Globus pallidus (tissue), 1 donor: ENCODE measurements at places on chromosomes 6 and 20.

DNA sequence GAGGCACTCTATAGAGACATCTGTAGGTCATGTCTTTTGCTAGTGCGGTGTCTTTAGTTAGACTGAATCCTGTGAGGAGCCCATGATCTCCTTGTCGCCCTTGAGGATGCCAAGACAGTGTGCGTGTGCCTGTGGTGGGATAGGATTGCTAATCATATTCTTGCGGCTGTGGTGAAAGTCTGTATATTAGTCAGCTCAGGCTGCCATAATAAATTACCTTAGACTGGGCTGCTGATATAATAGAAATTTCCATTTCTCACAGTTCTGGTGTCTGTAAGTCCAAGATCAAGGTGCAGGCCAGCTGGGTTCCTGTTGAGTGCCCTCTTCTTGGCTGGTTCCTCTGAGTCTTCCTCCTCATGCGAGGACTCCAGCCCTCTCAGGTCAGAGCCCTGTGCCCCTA lies 141.2 kb downstream of the JARID2 start:
- DNase-seq, result no peak

DNA sequence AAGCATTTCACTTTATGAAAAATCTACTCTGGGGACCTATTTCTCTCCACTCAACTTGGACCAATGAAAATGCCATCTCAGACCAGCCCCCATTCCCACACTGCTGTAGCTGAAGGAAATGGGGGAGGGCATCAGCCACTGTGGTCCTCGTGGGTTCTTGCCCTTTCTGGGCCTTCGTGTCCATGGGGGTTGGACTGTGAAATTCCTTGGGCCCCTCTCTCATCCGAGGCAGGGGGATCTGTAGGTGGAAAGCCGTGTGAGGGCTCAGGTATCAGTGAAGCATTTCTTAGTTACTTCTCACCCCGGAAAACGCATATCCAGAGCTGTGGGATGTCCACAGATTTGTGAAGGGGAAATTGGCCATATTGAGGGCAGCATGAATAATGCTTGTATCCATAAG lies 147.9 kb downstream of the CDC5L start:
- no peak for DNase-seq

GRCh38 chr6:19410481-19410880 lies 426.7 kb upstream of the ID4 start:
- DNase-seq, result no peak

DNA sequence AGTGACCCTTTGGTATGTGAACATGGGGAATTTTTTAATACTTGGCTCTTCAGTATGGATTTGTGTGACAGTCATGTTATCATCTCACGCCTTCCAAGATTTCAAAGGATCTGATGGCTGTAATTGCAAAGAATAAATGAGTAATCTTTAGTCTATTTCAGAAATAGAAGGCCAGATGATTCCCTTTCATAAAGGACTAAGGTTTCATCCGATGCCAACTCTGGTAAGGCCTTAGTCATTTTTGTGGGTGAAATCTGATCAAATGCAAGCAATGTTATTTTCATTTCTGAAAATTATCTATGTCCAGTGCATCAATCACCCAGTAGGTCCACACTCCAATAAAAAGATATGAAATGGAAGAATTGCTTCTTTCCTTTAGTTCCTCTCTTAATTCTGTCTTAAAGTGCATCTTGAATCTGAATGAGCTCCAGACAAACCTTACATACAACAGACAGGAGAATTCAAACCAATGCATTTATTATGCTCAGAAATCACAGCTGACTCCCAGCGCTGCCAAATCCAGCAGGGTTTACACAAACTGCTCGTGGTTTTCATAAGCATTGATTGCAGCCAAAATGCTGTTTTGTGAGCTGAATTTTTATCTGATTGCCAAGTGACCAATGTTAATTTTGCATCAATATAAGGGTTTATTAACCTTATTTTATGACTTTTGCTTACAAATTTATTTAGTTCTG lies 565.2 kb upstream of the MARCKS start:
- DNase-seq, result peak; percentile 78

- no peak for DNase-seq
These were observed 13.8 kb downstream of the TOMM34 start for GRCh38 chr20:44946271-44946852.

GRCh38 chr6:73704260-73704659 lies 8.3 kb downstream of the CD109 start:
- no peak for DNase-seq

- DNase-seq, result no peak
These were observed 58.3 kb downstream of the CARMIL1 start for GRCh38 chr6:25337431-25337830.

GRCh38 chr20:64222851-64223525 lies 32.6 kb upstream of the PCMTD2 start:
- DNase-seq, result no peak

GRCh38 chr6:152854086-152854795 lies 103.6 kb downstream of the VIP start:
- no peak for DNase-seq

GRCh38 chr20:35252037-35252461 lies 25.6 kb downstream of the MMP24 start:
- no peak for DNase-seq

GRCh38 chr6:75758061-75758460 lies 9.0 kb downstream of the MYO6 start:
- DNase-seq, result no peak

GRCh38 chr20:4776079-4776630 lies 54.4 kb downstream of the PRND start:
- DNase-seq, result no peak

DNA sequence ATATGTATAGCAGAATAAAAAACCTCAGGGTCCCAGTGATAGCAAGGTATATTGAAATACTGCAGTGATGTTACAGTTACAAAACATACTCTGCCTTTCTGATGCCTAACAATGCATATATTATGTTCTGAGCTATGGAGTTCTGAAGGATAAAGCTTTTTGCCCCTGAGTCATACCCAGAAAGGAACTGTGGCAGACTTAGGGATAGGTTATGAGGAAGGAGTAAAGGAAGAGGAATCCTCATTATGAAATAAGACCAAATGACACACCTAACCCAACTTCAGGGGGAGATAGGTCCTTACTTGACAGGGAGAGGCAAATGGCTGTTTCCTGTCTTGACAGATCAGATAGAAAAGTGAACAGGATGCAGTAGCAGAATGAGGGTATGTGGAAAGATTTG lies 940.6 kb upstream of the FLRT3 start:
- DNase-seq, result no peak

DNA sequence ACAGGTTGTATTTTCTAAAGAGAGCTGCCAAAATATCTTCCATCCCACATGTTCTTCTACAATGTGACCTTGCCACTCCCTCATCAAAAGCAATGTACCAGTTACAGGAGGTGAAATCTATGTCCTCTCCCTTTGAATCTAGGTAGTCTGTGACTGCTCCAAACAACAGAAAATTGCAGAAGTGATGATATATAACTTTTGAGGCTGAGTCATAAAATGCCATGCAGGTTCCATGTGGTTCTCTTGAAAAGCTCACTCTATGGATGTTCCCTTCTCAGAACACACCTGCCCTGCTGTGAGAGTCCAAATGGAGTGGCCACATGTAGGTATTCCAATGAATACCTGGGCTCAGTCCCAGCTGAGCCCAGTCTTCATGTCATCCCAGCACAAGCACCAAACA lies 16.9 kb upstream of the PHIP start:
- DNase-seq, result no peak

- no peak for DNase-seq
These were observed at the start of gene GLP1R for GRCh38 chr6:39048481-39049399. Gene GLP1R (plus strand): TSS chr6:39048781. CDS start chr6:39048841, 60 bp downstream.

DNA sequence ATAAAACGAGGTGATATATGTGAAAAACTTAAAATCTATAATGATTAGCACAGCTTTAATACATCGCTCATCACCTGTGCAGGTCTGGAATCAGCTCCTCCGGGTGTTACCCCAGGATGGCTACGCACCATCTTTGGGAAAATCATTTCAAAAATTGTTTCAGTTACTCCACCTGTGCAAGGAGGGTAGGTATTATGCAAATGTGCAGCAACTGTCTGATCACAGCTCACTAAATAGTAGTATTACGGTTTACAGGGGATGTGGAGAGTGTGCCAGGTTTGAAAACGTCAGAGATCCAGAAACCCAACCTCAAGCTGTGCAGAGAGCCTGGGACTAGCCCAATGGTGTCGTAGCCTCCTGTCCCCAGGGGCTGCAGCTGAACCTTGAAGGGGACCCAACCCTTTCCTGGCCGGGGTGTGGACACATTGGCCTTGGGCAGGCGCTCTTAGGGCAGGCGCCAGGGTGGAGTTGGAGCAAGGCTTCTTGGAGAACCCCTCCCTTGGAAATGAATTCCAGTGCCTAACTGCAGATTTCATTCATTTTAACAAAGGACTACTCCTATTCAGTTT lies 24.2 kb upstream of the SGK1 start:
- DNase-seq, result no peak

DNA sequence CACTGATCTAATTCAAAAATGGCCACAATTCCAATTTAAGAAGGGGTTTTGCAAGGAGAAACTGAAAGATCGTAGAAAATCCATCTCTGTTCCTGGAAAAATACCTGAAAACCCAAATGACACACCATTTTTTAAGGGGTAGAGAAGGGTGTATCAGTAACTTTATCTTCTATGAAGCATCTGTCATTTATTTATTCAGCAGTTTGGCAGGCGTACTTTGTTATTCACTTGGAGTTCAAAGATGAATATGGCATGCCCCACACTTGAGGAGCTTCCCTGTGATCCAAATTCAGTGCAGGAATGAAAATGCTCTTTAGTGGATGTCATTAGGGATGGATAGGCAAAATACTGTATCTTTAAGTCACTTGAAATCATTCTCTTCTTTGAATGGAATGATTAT lies 7.2 kb downstream of the HINT3 start:
- DNase-seq, result peak; percentile 26

GRCh38 chr6:159693894-159694545 lies 979 bp upstream of the SOD2 start:
- DNase-seq, result peak; percentile 21

GRCh38 chr6:144068794-144069193 lies 26.6 kb downstream of the SF3B5 start:
- no peak for DNase-seq

- peak; percentile 31 for DNase-seq
These were observed 813.1 kb downstream of the KIF16B start for GRCh38 chr20:15760001-15760621.

- DNase-seq, result no peak
These were observed 307.4 kb downstream of the TRDN start for GRCh38 chr6:123329337-123329736.

DNA sequence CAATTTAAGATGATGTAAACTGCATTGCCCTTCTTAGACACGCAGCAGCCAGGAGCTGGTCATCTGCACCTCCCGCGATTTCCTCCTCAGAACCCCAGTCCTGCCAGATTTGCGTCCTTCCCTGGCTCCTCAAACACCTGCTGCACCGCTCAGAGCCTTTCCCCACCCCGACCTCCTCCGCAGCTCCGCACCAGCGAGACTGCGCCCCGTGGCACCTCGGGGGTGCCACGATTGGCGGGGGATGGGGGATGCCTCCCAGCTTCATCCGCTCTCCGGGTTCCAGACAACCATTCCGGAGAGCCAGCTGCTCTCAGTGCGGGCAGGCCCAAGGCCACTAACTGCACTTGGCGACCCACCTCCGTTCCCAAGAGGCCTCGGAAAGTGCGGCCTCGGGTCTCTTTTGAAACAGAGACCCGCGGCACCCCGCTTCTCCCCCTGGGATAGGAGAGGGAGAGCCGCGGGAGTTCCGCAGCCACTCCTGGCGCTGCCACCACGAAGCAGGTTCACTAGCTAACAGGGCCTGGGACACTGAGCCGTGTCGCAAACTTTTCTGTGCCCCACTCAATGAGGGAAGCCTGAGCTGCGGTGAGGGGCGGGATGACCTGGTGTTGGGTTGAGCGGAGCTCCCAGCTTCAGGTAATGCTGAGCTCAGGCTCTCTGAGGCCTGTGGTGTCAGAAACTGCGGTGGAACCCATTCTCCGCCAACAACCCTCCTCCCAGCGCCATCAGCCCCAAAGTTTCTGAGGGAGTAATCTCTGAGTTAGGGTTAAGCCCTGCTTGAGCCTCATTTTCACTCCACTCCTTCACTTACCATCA lies 7.3 kb upstream of the TFAP2A start:
- DNase-seq, result no peak

DNA sequence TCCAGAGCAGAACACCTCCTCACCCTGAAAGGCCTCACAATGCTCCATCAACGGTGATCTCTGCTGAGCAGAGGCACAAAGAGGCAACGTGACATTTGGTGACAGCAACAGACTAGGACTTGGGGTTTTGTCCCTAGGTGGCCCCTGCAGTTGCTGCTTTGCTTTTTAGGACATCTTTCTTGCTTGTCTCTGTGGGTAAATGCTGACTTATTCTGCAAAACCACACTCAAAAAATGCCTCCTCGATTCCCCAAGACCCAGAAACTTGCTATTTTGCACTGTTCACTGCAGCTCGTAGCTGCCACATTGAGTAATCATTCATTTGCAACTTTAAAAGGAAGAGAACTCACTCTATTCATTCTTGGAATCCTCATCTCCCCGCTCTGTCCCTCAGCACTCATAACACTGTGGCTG lies 209.9 kb downstream of the LY86 start:
- no peak for DNase-seq

GRCh38 chr6:52620906-52621190 lies 44.0 kb upstream of the TRAM2 start:
- DNase-seq, result no peak

DNA sequence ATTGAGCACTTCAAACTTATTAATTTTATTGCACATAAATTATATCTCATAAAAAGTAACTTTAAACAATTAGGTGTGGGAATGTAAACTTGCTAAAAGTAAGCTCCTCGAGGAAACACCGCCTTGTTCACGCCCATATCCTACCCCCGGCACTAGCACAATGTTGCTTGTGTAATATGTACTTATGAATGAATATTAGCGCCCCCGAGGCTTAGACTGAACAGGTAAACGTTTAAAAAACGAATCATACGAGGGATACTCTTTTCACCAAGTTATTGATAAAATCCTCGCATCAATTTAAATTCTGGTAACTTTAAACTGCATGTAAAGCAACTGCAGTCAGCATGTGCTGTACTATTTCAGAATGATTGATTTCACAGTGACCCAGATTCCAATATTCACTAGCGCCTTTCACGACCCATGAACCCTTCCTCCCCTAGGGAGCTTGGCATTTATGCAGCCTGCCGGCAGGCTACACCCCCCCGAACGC lies 637 bp downstream of the TFB1M start:
- no peak for DNase-seq
